Cerebellar cortex (tissue), 1 donor: ENCODE measurements at places on chromosomes 11 and 22.

DNA sequence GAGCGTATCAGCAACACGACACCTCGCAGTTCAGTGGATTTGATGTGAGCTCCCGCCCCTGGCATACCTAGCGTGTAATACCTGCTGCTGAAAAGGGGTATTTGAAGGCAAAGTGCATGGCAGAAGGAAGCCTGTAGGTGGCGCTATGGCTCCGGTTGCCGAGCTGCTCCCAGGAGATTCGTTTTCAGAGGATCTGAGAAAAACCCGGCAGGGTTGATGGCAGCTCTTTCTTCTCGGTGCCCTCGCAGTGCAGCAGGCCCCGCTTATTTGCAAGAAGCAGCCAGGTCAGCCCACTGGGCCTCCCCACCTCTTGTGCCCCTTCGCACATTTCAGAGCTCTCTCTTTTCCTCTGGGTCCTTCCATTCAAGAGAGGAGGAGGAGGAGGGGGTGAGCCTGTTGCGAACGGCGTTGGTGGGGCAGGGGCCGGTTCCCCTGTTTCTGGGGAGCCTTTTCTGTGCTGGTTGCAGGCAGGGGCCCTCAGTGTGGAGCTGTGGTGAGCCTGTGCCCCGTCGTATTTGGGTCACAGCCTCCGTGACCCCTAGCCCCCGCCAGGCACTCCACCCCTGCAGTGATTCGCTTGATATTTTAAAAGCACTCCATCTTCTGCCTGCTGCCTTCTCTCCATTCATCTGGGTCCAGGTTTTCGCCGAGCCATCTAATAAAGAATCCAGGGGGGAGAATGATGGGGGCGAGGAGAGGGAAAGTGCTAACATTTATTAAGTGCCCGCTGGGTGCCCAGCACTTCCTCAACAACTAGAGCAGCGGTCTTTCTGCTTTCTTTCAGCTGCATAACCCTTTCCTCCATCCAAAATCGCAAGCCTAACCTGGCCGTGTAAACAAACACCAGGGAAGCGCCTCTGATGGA lies 85.3 kb upstream of the SYT13 start:
- peak; percentile 86 for DNase-seq

DNA sequence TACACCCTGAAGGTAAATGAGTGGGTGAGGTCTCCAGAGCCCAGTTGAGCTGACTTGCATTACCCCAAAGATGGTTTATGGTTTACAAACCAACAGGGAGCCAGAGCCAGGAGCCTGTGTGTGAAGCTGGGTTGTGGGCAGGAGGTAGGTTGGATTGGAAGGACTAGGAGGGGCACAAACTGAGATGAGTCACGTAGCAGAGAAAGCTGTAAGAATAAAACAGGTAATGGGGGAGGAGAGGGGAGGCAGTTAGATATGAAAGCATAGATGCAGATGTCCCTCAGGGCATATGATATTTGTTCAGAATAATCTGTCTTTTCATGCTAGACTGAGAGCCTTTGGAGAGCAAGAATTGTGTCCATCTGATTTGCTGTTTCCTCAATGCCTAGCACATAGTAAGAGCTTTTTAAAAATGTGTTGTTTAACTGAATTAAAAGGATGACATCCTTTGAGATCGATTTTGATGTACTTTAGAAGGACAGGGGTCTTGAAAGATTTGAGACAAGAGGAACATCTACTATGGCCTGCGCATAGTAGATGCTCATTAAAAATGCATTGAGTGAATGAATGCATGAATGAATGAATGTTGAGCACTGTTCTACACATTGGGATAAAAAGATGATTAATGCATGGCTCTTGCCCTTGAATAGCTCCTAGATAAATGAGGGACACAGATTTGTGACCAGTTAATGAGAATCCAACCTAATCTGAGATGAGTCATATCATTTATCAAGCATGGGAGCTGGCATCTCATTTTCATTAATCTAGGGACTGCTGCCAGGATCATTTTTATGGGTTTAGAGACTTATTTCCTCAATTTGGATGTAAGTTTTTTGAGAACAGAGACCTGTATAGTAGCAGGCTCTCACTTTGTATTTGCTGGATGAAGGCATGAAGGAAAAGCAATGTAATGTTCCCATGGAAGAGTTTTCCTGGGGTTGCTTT lies 175.8 kb upstream of the BDNF start:
- DNase-seq, result no peak

DNA sequence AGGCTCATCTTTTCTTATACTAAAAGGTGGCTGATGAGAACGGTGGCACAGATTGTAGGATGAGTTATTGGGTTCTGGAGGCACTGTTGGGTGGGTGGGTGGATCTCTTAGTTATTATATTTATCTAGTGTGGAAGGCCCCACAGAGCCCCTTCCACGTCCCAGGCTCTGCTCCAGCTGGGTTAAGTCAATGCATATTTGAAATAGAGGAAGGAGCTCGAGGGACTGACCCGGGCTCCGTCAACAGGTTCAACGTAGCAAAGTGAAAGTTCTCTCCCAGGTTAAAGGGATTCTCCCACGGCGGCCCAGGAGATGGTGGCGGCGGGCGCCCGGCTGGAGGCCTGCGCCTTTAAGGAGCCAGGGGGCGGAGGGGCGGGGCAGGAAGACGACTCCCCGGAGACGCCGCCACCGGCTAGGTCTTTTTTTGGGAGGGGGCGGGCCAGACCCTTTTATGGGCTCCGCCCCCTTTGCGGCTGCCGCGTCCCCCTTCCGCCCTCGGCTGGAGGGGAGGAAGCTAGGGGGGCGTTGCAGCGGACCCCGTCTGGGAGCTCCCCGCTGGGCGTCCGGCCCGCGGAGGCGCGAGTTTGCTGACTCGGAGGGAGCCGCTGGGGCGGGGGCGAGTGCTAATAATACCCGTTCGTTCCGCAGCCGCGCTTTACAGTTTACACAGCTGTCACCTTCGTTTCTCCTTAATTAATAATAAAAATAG lies 1.5 kb upstream of the INPPL1 start:
- peak; percentile 86 for DNase-seq

DNA sequence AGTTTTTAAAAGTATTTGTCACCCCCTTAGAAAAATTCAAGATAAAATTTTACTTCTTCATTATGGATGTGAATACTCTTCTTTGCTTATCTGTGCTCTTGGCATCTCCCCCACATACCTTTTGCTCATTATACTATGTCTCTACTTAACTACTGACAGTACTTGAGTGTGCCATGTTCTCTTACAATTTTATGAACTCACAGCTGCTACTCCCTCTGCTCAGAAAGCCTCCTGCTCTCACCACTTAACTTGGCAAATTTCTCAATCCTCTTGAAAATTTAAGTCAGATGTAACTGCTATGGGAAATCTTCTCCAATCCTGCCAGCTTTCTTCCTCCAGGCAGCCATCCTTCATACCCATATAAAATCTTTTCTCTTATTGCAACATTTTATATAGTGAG lies 163.4 kb downstream of the CNTN5 start:
- no peak for DNase-seq

GRCh38 chr11:76649011-76649410 lies 21.5 kb downstream of the LRRC32 start:
- no peak for DNase-seq

GRCh38 chr11:108752297-108752751 lies 87.5 kb downstream of the DDX10 start:
- DNase-seq, result no peak

GRCh38 chr11:20754933-20755332 lies 85.5 kb downstream of the NELL1 start:
- DNase-seq, result no peak

- DNase-seq, result no peak
Measured at GRCh38 chr11:35878741-35879140, 65.1 kb upstream of the LDLRAD3 start.

DNA sequence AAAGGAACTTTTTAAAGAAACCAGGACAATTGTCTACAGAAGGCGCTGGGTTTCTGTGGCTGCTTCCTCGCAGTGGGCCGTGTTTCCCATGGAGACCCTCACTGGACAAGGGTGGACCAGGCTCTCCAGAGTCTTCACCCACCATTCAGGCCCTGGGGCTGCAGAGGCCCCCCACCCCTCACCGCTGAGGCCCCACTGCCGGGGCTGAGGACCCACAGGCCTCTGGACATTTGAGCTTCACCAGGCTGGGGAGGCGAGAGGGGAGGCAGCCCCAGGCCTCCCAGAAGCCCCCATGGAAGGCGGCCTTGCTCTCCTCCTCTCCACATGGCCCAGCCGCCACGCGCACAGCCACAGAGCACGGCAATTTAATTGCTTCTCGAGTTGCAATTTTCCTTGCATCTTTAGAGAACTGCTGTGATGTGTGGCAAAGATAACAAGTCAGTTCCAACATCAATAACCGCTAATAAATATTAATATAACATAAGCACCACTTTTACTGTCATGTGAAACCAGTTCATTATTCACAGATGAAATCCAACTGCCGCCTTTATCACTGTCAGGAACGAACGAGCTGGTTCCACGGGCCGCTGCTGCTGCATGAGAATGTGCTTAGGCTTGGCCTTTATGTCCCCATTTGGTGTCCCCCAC lies 81.0 kb downstream of the PHF21B start:
- DNase-seq, result no peak

- DNase-seq, result no peak
Measured at GRCh38 chr11:121777056-121777455, 324.3 kb upstream of the SORL1-AS1 start.

DNA sequence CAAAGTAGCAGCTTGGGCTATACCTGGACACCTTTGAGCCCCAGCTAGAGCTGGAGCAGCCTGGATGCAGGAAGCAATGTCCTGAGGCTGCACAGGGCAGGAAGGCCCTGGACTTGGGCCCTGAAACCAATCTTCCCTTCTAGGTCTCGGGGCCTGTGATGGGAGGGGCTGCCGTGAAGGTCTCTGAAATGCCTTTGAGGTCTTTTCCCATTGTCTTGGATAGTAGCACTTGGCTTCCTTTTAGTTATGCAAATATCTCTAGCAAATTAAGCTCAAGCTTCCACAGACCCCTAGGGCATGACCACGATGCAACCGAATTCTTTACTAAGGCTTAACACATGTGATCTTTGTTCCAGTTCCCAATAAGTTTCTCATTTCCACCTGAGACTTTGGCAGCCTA lies 40.0 kb downstream of the LINC01488 start:
- no peak for DNase-seq

GRCh38 chr11:96949464-96949863 lies 559.7 kb downstream of the JRKL start:
- no peak for DNase-seq

- DNase-seq, result no peak
Measured at GRCh38 chr11:2911088-2911784, 18.0 kb downstream of the PHLDA2 start.

DNA sequence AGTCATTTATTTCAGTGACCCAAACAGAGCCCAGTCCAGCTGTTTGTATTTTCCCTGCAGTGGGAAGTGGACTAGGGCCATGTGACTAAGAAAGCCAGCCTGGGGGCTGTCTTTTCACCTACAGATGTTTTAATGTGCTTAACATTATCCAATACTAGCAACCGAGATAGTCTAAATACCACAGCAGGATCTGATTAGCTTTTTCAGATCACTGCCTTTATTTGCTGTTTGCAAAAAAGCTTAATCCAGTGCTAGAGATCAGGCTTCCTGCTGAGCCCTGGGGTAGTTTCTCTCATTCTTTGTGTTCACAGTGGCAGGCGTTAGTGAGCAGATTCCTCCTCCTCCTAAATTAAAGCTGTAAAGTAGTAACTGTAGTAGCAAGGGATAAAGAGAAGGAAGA lies 35.0 kb downstream of the ZC3H12C start:
- no peak for DNase-seq

DNA sequence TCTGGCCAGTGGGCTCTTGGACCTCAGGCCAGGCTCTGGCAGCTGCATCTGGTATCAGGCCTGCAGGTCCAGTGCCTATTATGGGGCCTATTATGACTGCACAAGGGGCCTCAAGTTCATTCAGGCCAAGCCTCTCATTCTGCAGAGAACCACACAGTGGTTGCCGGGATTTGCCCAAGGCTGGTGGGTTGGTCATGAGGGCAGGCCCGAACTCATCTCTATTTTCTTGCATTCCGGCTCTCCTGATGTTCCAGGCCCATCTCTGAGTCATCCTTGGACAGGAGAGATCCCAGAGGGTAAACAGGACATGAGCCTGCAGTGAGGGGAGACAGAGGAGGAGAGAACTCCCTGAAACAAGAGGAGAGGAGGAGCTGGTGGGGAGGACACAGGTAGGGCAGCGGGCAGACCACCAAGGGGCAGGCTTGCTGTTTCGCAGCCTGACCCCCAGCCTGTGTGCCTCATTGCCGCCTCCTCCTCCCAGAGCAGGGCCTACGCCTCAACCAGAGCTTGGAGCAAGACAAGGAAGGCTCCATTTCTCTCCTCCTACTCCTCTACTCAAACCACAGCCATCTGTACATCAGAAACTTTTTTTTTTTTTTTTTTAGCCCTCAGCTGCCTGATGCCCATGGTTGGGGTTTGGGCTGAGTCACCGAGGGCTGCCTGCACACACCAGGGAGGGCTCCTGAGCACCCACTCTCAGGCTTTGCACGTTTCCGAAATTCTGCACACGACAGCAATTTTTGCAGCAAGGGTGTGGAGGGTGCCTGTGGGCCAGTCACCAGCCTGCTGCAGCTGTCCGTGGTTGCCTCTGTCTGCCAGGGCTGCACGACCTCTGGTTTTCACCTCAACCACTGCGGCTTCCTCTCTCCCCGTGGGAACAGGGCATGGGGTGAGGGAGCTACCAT lies 12.7 kb upstream of the TREH start:
- DNase-seq, result no peak

DNA sequence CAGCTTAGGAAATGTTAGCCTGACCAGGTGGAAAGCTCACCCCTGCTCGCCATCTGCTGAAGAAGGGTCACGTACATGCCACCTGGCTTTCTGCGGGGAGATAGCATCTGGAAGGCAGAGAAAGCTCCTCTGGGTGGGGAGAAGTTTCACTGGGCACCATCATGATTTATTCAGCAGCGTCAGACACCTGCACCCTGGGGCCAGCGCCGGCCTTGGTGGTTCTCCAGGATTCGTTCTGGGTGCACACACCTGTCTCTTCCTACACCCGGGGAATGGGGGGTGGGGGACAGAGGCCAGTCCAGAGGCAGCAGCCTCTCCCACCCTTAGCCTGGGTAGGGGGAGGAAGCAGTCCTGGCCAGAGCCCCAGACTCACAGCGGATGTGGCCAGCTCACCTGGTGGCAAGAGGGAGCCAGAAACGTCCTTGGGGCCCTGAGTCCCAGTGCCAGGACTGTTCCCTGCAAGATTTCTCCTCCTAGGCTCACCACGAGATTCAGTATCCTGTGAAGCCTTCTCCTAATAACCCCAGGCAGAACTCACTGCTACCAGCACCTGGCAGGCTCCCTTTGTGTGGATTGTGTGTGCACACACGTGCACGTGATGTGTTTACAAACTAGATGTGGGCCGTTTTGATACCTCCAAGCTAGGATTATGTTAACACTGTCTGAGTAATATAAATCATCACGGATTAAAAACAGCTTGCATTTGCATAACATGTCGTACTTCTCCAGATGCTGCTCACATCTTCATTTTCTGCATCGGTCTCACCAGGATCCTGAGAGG lies 17.3 kb upstream of the RASD2 start:
- no peak for DNase-seq

DNA sequence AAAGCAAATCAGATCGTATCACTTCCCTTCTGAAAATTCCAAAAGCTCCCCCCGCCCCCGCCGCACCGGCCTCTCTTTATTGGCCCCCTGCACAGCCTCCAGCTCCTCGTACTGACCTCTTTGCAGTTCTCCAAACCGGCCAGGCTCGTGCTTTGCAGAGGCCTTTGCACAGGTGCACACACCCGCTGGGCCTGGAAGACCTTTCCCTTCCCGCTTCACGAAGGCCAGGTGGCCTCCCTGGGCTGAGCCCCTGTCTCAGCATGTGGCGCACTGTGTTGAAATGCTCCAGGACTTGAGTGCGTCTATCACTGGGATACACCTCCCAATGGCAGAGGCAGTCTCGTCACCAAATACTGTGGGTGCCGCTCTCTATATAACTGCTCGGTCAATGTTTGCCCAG lies 13.2 kb upstream of the ADA2 start:
- peak; percentile 70 for DNase-seq

- no peak for DNase-seq
Measured at GRCh38 chr11:70247042-70247709, 23.3 kb upstream of the PPFIA1 start.

- peak; percentile 69 for DNase-seq
Measured at GRCh38 chr11:132632641-132633124, 899.6 kb downstream of the OPCML start.
